ENCODE measurements at places on chromosomes 13 and 19. TPM values are rescaled to one million over a fixed set of nuclear protein-coding genes. Genes with fewer than 3 reads are reported as not detected.

GRCh38 chr19:6533000-6533328 lies 2.1 kb downstream of the TNFSF9 start:
- DNase-seq, result no peak

GRCh38 chr19:40599902-40600569 lies 1.1 kb upstream of the LTBP4 start:
- DNase-seq, result peak; percentile 28

DNA sequence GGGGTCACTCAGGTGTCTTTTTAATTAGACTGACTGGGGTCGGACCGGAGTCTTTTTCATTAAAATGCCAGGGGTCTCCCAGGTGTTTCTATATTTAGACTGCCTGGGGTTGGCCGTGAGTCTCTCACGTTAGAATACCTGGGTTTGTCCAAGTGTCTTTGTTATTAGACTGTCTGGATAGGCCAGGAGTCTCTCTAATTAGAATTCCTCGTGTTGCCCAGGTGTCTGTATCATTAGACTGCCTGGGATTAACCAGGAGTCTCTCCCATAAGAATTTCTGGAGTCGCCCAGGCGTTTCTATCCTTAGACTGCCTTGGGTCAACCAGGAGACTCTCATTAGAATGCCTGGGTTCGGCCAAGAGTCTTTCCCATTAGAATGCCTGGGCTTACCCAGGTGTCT lies 1445.7 kb downstream of the UQCRFS1 start:
- DNase-seq, result no peak

GRCh38 chr19:7921302-7921966 lies 1.3 kb downstream of the SNAPC2 start:
- no peak for DNase-seq

DNA sequence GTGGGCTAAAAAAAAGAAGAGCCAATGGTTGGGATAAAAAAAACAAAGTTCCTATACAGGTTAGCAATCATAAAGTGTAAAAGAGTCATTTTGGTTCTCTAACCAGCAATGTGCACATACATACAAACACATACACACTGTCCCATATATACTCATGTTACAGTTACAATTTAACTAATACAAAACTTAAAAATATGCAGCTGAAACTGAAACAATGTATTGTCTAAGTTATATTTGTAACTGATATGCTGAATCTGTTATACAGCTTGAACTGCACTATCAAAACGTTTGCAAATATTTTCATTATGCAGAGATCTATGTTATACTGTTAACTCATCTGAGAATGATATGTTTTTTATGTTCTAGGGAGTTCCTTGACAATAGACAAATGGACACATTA lies 173.7 kb downstream of the KLF12 start:
- no peak for DNase-seq

The CLDN10 gene
- not detected for total RNA-seq

- no peak for DNase-seq
These were observed 904 bp upstream of the ARHGAP33 start for GRCh38 chr19:35774274-35775045.

DNA sequence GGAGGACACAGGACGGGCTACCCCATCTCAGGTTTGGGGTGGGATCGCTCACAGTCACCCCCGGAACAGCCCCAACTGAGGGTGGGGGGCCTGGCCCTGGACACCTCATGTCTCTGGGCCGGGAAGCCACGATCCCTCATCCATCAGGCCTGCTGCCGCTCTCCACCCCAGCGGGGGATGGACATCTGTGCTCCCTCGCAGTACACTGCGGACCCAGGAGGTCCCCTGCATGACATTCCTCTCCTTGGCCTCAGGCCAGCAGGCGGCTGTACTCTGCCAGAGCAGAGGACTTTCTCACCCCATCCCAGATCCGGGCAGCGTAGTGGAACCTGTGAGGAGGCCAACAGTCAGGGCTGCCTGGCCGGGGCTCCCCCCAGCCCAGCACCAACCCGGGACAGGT lies 15.5 kb downstream of the IRGC start:
- DNase-seq, result no peak

The C19orf33 gene
- not detected for total RNA-seq

DNA sequence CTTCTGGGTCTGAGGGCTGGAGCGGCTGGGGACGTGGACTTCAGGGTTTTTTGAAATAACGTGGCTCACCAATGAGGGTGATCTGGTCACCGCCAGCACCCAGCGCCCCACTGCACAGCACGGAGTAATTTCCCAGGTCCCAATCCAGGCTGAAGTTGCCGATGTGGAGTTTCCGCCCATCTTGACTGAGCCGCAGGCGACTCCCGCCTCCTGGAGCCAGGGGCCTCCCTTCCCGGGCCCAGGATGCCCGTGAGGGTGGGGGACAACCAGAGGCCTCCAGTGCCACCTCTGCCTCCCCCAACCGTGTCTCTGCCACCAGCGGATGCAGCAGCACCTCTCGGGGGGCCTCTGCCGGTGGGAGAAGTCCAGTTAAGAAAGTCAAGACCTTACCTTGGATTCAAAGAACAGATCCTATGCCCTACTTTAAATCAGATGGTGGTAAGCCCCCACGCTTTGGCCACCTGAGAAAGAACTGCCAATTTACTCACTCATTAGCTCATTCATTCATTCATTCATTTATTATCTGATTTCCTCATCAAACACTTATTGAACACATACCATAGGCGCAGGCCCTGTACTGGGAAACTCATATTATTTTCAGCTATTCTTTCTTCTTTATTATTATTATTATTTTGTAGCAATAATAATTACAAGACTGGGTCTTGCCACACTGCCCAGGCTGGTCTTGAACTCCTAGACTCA lies 3.9 kb downstream of the VSIG10L start:
- DNase-seq, result no peak

DNA sequence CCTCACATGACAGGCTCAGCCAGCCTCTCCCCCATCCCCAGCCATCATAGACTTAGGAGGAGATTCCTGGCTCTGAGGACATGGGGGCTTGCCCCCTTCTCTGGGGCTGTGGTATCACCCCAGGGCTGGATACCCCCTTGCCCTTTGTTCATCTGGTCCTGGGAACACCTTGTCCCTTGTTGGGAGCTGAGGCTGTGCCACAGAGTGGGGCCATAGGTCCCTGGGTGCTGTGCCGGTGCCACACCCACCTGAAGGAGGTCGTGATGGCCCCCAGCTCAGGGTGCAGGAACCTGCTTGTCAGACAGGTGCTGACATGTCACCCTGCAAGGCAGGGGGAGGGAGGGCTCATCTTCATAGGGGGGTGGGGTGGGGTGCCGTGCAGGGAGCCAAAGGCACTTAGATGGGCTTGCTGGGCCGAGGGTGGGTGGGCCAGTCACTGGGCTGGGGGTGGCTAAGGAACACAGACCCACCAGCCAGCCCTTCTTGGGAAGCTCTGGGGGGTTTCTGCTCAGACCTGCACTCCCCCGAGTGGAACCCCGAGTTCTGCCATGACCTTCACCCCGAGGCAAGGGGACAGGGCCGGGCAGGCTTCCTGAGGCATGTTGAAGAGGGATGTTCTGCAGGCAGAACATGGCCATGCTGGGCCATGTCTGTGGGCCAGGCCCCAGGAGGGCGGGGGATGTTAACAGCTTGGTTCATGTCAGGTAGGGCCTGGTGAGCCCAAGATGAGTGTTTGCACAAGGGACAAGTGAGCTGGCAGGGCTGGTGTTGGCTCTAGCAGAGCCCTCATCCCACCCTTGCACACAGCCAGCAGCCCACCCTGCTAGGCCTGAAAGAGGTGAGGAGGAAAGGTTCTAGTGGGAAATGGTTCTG lies 28.0 kb downstream of the TSSK6 start:
- no peak for DNase-seq

DNA sequence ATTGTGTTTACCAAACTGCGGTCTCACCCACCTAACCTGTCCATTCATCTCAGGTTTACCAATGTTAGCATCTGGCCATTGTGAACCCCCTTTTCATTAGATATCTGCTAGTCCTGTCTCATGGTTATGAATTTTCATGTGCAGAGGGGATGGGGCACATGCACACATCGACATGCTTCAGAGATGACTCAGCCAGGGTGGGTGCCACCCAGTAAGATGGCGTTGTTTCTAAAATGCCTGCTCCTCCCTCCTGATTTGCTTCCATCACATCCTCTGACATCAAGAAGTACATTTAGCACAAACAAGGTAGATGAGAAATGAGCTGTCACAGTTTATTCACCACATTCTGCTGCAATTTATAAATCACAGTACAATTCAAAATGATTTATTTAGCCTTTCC lies 51.3 kb downstream of the GPALPP1 start:
- no peak for DNase-seq

DNA sequence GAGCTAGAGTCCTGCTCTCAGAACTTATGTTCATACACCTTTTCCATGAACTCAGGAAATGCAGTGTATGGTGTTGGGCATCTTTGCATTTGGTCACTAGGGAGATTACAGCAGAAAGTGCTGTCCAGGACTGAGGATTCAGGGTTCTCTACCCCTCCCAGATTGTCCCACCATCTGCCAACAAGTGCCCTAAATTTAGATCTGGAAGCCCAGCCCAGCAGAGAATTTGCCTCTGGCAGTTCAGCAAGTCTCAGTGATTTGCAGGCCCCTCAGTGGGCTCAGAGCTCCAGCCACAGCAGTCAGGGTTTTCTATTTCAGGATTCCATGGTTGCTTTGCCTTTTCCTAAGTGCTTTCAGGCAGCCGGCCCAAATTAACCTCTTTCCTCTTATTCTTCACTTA lies 23.4 kb downstream of the CNFN start:
- DNase-seq, result no peak

The ZNF440 gene
- 21.8 TPM for total RNA-seq

The PLPP2 gene
- 6.2 TPM for total RNA-seq

The ATP8A2 gene
- 0.43 TPM for total RNA-seq

DNA sequence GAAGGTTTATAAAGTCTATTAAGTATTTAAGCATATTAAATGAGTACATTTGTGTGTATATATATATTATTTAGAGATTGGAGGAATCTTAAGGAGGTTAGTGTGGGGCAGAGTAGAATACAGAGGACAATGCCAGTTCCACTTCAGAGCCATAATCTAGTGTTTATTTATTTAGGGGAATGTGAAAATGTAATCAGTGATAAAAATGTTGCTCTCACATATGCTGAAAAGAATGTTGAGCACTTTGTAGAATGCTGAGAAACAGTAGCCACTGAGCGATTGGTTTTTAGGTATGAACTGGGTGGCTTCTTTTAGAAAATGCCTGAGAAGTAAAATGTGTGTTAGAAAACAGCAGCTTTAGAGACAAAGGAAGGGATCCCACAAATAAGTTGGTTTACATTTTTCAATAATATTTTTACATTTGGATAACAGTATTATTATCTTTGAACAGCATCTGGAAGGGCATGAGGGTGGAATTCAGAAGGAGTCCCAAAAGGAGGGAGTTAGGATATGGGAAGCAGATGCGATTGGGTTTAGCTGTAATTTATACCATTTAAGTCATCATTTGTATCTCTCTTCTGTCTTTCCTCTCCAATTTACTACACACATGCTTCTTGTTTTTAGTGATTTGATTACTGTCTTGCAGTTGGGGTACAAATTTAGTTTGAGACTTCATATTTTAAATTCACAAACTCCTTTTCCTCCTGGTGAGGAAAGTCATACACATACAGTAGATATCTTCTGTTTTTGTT lies 68.6 kb downstream of the NDFIP2 start:
- no peak for DNase-seq

- DNase-seq, result no peak
These were observed 316.9 kb upstream of the TSHZ3 start for GRCh38 chr19:31666126-31666525.

- no peak for DNase-seq
These were observed 20.8 kb upstream of the ZNF561 start for GRCh38 chr19:9641810-9642209.

The CERS1 gene
- total RNA-seq, result not detected

DNA sequence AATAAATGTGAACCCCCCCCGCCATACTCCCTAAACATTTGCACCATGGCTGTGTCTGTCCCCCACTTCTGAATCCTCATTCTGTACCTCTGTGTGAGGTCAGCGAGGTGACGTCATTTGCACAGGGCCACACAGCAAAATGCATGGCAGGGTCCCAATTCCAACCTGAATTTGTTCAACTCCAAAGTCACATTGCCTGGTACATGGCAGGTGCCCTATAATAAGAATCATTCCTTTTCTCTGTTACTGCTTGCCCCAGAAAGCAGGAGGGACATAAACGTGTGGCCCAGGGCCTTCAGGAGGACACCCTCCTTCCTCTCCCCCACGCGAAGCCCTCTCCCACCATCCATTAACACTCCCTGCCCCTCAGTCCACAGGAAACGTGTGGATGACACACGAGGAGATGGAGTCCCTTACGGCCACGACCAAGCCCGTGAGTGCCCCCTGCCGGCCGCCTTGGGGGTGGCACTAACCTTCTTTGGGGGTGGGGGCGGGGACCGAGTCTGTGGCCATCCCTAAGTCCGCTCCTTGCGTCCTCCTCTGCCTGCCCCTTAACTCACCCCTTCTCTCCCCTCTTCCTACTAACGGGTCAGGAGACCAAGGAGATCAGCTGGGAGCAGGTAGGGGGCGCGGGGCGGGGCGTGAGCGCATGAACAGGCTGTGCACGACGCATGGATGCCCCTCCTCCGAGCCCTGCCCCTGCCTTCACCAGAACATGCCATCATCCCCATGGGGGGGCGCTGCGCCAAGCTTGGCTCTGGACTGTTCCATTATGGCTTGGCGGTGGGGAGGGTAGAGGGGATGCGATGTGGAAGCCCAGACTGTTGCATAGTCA lies 9.4 kb downstream of the HRC start:
- peak; percentile 80 for DNase-seq

- DNase-seq, result no peak
These were observed 83.3 kb upstream of the OLFM4 start for GRCh38 chr13:52945348-52945747.

The IL4I1 gene
- total RNA-seq, result 3.0 TPM

DNA sequence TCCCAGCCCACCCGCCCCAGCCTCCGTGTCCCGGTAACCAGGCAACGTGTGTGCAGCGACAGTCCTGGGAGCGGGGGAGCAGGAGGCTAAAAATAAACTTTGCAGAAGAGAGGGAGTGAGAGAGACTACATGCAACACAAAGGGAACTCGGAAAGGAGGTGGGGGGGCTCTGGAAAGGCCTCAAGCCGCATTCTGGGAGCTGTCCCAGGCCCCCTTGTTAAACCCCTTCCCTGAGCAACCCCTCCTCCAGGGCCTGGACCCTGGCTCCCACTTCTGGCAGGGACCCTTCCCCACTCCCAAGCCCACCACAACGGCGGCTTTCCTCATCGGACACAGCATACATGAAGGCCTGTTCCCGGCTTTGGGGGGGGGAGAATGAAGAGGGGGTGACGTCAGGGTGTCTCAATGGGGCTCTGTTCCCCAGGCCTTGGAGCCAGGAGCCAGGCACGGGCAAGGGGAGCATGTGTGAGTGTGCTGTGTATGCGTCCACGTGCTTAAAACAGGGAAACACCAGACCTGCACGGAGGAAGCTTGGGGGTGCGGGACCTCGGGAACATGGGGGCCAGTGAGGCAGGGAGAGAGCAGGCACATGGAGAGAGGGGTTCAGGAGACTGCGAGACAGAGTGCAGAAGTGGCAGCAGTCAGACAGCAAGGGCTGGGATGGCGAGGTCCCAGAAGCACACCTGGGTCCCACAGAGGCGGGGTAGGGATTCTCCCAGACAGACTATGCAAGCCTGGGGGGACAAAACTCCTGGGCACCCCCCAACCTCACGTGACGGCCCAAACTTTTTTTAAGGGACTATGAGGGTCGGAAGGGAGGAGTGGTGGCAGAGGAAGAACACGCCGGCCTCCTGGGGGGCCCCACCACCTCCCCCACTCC lies 2.3 kb downstream of the ERF start:
- DNase-seq, result peak; percentile 45

The FREM2 gene
- total RNA-seq, result not detected

- no peak for DNase-seq
These were observed 168.2 kb downstream of the KDM4B start for GRCh38 chr19:5137114-5137513.

Measured in natural killer cell (primary cell).